ENCODE measurements at places on chromosomes 2 and 18. TPM values are rescaled to one million over a fixed set of nuclear protein-coding genes. Genes with fewer than 3 reads are reported as not detected.

DNA sequence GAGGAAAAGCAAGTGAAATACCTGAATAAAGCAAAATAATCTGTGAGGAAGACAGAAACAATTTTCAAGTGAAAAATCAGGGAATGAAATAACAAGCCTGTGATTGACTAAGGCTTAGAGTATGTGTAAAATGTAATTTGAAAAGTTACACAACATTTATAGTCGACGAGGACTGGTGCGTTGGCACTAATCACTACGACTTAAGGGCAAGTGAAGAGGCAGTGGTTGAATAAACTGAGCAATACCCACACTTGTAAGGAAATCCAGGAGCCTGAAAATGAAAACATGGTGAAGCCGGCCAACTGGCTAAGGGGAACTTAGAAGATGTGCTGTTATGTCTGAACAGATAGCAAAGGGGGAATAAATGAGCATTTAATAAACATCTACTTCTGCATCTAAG, 13.4 kb downstream of the DOK1 start:
- H3K4me1 ChIP-seq: no peaks in the 10 kb centered on the region
- H3K4me3 ChIP-seq: no peak overlapping the region
- no peak overlapping the region for H3K27ac ChIP-seq
- peaks cover 13% of the 10 kb centered on the region for H3K27me3 ChIP-seq
- no peak for DNase-seq
- H3K36me3 ChIP-seq: no peaks in the 10 kb centered on the region

DNA sequence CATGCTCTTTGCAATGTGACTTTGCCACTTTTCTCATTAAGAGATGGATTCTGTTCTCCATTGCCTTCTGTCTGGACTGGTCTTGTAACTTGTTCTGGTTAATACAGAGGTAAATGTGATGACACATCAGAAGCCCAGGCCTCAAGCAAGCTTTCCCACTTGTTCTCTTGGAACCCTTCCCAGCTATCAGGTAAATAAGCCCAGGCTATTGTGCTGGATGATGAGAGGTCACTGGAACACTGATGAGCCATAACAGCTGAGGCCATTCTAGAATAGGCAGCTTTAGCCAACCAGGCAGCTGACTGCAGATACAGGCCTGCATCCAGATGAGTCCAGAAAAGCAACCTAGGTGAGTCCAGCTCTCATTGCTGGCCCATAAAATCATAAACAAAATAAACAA, 1007.0 kb upstream of the ACVR2A start:
- H3K4me1 ChIP-seq: no peaks in the 10 kb centered on the region
- no peak overlapping the region for H3K27ac ChIP-seq
- H3K36me3 ChIP-seq: no peaks in the 10 kb centered on the region
- no peaks in the 10 kb centered on the region for H3K27me3 ChIP-seq
- no peak overlapping the region for H3K4me3 ChIP-seq

- no peak overlapping the region for H3K4me3 ChIP-seq
- no peaks in the 10 kb centered on the region for H3K4me1 ChIP-seq
- H3K36me3 ChIP-seq: no peaks in the 10 kb centered on the region
- H3K27me3 ChIP-seq: peaks cover 76% of the 10 kb centered on the region
- DNase-seq: no peak
Measured at GRCh38 chr18:47250391-47251046, 941 bp downstream of the SKOR2 start.

- no peak for DNase-seq
- H3K4me3 ChIP-seq: no peak overlapping the region
- H3K27me3 ChIP-seq: peaks cover 8% of the 10 kb centered on the region
- no peaks in the 10 kb centered on the region for H3K36me3 ChIP-seq
- H3K27ac ChIP-seq: no peak overlapping the region
Measured at GRCh38 chr18:79010802-79011201, 31.2 kb downstream of the SALL3 start.

WDSUB1 gene
- 6.0 TPM for total RNA-seq

DNA sequence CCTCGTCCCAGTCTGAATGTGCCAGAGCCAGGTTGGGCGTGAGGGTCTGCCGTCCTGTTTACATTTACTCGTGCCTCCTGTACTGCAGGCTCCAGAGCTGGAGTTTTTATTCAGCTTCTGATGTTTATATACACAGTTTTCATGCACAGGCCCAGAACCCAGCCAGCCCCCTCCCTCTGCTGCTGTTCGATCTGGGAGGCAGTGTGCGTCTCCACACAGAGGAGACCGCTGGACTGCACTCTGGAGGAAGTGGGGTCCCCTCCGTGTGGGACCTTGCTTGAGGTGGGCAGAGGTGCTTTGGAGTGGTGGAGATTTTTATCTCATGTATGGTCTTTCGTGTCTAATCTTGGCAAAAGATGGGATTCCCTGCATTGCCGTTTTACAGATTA, 90.6 kb downstream of the GLI2 start:
- H3K36me3 ChIP-seq: peaks cover 3% of the 10 kb centered on the region
- no peaks in the 10 kb centered on the region for H3K27me3 ChIP-seq
- H3K4me3 ChIP-seq: no peak overlapping the region
- H3K4me1 ChIP-seq: peaks cover 67% of the 10 kb centered on the region
- peak overlapping the region; percentile 40 for H3K27ac ChIP-seq
- no peak for DNase-seq

GRCh38 chr18:45562567-45563479, 52.5 kb upstream of the SLC14A2 start:
- H3K27me3 ChIP-seq: no peaks in the 10 kb centered on the region
- H3K4me1 ChIP-seq: peaks cover 8% of the 10 kb centered on the region
- H3K4me3 ChIP-seq: no peak overlapping the region
- H3K27ac ChIP-seq: no peak overlapping the region
- H3K36me3 ChIP-seq: no peaks in the 10 kb centered on the region

- DNase-seq: peak; percentile 67
- H3K4me3 ChIP-seq: no peak overlapping the region
- no peak overlapping the region for H3K27ac ChIP-seq
Measured at GRCh38 chr18:616380-616995, 19.7 kb downstream of the CLUL1 start.

DNA sequence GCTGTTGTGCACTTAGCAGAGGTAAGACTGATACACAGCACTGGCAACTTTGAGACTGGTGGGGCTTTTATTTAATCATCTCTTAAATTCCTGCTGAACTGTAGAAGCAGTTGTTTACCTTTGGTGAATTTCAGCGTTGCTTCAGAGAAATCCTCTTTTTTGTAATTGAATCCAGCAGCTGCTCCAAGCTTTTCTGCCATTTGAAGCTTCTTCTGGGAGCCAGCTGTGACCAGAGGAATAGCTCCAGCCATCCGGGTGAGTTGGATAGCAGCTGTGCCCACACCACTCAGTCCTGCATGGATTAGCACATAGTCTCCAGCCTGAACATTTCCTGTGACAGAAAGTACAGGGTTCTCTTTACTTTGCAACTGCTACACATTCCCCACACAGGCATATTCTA, 3.9 kb downstream of the TP53I3 start:
- H3K36me3 ChIP-seq: peaks cover 35% of the 10 kb centered on the region
- no peaks in the 10 kb centered on the region for H3K27me3 ChIP-seq
- no peak overlapping the region for H3K4me3 ChIP-seq

SATB2 gene
- total RNA-seq: 1.2 TPM

FAM117B gene
- 2.5 TPM for total RNA-seq

DNA sequence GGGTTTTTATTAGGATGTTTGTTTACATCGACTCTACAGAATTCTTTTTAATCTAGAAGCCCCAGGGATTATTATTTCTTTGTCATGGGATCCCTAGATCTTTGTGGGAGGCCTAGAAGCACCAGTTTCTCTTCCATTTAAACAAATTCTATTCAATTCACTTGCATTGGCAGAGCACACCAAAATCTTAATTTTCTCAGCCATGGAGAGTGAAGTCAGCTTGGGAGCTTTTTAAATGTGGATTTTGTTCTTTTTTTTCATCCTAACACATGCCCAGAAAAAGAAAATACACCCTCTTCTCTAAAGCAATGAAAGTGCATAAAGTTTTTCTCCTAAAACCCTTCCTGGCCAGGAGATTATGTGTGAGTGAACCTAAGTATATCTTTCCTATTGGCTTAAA, 38.5 kb downstream of the CDCA7 start:
- peaks cover 12% of the 10 kb centered on the region for H3K4me1 ChIP-seq
- DNase-seq: peak; percentile 40
- H3K27ac ChIP-seq: peak overlapping the region; percentile 47
- no peak overlapping the region for H3K4me3 ChIP-seq
- peaks cover 2% of the 10 kb centered on the region for H3K27me3 ChIP-seq

- peaks cover 7% of the 10 kb centered on the region for H3K36me3 ChIP-seq
- no peaks in the 10 kb centered on the region for H3K4me1 ChIP-seq
Measured at GRCh38 chr18:51089691-51090090, 59.7 kb downstream of the SMAD4 start.

DNA sequence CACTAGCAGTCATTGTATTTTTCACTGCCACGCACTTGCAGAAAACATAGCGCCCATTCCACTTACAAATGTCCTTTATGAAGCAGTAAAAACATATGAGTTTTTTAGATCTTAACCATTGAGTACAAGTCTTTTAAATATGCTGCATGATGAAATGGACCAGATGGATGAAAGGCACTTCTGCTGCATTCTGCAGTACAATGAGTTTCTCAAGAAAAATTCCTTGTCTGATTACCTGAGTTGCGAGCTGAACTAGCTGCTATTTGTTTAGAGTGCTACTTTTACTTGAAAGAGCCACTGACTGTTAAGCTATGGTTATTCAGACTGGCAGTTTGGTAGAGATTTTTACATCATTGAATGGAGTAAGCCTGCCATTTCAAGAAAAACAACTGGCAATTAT, 825.5 kb upstream of the ACVR2A start:
- H3K4me1 ChIP-seq: no peaks in the 10 kb centered on the region
- DNase-seq: no peak
- H3K4me3 ChIP-seq: no peak overlapping the region
- H3K27ac ChIP-seq: no peak overlapping the region
- H3K27me3 ChIP-seq: no peaks in the 10 kb centered on the region

- no peaks in the 10 kb centered on the region for H3K27me3 ChIP-seq
- H3K4me3 ChIP-seq: no peak overlapping the region
- H3K27ac ChIP-seq: no peak overlapping the region
Measured at GRCh38 chr2:228253752-228254151, 72.3 kb upstream of the SPHKAP start.

INO80B gene
- 21.1 TPM for total RNA-seq

ZNF804A gene
- 0.09 TPM for total RNA-seq

DNA sequence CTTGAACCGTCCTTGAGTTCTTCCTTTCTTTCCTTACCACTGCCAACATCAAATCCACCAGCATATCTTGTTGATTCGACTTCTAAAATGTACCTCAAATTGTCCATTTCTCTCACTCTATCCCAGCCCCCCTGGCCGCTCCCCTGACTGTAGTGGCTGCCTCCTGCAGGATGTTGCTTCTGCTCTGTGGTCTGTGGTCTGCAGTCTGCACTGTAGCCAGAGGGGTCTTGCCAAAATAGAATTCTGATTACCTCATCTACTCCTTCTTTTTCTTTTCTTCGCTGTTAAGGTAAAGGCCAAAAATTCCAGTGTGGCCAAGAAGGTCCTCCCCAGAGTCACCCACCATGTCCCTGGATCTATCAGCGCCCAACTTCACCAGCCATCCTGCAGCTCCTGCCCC, 79.5 kb upstream of the ALPP start:
- no peaks in the 10 kb centered on the region for H3K4me1 ChIP-seq
- DNase-seq: no peak
- no peak overlapping the region for H3K27ac ChIP-seq
- H3K36me3 ChIP-seq: peaks cover 12% of the 10 kb centered on the region

ATG9A gene
- total RNA-seq: 13.7 TPM

OR6B2 gene
- total RNA-seq: not detected

TTL gene
- 36.3 TPM for total RNA-seq

- peaks cover 13% of the 10 kb centered on the region for H3K4me1 ChIP-seq
- H3K36me3 ChIP-seq: no peaks in the 10 kb centered on the region
- no peaks in the 10 kb centered on the region for H3K27me3 ChIP-seq
- DNase-seq: no peak
- H3K27ac ChIP-seq: no peak overlapping the region
- H3K4me3 ChIP-seq: no peak overlapping the region
Measured at GRCh38 chr2:73069041-73069854, 2.3 kb downstream of the SFXN5 start.

HOXD1 gene
- total RNA-seq: 0.71 TPM

DNA sequence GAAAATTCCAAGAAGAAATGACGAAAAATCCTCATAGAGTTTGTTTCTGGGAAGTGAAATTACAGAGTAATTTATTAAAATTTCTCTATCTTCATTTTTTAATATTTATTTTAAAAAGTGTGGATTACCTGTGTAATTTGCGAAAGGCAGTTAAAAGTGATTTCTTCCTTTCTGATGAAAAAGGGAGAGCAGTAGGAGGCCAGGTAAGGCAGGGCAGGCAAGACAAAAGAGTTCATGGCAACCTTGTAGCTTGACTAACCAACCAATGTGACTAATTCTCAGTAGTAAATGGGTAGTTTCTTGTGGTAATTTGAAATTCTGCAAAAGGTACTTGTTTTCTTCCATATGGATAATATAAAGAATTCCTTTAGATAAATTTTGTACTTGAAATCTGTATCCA, 34.9 kb upstream of the COL5A2 start:
- peaks cover 3% of the 10 kb centered on the region for H3K4me1 ChIP-seq
- H3K27me3 ChIP-seq: no peaks in the 10 kb centered on the region
- H3K27ac ChIP-seq: no peak overlapping the region
- H3K4me3 ChIP-seq: no peak overlapping the region

GRCh38 chr2:11495844-11496681, 30.1 kb upstream of the E2F6 start:
- no peaks in the 10 kb centered on the region for H3K36me3 ChIP-seq
- H3K4me3 ChIP-seq: no peak overlapping the region
- no peak overlapping the region for H3K27ac ChIP-seq
- H3K27me3 ChIP-seq: no peaks in the 10 kb centered on the region
- no peak for DNase-seq

DNA sequence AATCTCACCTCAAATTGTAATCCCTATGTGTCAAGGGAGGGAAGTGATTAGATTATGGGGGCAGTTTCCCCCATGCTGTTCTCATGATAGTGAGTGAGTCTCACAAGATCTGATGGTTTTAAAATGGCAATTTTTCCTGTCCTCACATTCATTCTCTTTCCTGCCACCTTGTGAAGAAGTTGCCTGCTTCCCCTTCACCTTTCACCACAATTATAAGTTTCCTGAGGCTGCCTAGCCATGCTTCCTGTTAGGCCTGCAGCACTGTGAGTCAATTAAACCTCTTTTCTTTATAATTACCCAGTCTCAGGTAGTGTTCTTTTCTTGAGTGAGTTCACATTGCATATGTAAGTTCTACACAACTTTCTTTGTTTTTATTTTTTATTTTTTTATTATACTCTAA, 271.5 kb downstream of the EXOC6B start:
- H3K27ac ChIP-seq: no peak overlapping the region
- H3K36me3 ChIP-seq: no peaks in the 10 kb centered on the region
- no peaks in the 10 kb centered on the region for H3K4me1 ChIP-seq
- no peak for DNase-seq

Data from muscle of leg (tissue), 16 donors.